ENCODE measurements at places on chromosomes 3 and 15.

- no peak for DNase-seq
Observed at GRCh38 chr3:122572940-122573412, 4.5 kb upstream of the PARP15 start.

DNA sequence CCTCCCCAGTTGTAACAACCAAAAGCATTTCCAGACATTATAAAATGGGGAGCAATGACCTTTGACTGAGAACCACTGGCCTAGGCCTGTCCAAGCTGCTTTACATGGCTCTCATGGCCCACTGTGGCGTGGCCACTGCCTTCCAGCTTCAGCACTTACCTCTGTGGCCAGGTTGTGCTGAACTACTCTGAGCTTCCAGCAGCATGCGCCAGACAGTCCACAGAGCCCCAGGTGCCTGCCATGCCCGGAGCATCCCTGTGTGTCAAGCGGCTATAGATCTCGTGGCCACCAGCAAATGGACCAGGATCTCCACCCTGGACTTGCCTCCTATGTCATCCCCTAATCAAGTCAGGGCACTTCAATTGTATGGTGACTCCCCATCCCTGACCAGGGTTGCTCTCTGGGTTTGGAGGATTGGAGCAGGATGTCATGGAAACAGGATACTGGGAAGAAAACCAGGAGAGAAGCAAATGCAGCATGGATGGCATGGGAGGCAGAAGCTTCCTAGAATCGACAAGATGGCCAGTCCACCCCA lies 199.7 kb downstream of the UACA start:
- no peak for DNase-seq

DNA sequence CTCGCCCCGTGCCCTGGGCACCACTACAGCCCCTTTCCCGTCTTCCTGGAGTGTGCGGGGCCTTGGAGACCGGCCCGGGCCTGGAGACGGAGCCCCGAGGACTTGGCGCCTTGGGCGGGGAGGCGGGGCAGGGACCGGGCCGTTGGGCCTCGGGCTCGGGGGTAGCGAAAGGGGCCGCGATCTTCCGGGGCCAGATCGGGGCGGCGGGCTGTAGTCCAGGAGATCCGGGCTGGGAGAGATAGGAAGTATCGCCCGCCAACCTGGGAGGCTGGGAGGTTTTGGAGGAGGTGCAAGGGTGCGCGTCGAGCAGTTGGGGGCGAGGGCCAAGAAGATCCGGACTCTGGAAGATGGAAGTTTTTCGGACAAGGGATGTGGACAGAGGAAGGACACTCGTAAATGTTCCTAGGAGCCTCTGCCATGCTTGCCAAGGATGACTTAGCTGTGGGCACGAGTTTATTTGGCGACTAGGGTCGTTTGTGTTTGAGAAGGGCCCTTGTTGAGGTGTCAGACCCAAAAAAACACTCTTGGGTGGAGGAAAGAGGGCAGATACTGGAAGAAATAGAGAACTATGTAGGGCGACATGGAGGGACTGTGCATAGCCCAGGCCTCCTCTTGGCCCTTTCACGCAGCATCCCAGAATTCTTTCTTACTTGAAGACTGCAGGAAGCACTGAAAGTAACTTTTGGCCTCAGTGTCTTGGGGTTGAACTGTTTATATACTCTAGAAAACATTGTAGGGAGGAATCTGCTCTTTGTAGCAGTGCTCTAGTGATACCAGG lies 712 bp downstream of the RTF1 start:
- DNase-seq, result no peak

GRCh38 chr3:146403792-146404191 lies 65.6 kb downstream of the PLSCR2 start:
- no peak for DNase-seq

GRCh38 chr3:183537295-183537730 lies 18.2 kb downstream of the KLHL6 start:
- DNase-seq, result no peak

GRCh38 chr15:81400640-81401236 lies 26.7 kb upstream of the TMC3 start:
- no peak for DNase-seq

GRCh38 chr3:17945799-17946399 lies 203.5 kb upstream of the TBC1D5 start:
- DNase-seq, result no peak

- DNase-seq, result no peak
Observed at GRCh38 chr3:195119461-195120266, 151.3 kb downstream of the XXYLT1 start.

DNA sequence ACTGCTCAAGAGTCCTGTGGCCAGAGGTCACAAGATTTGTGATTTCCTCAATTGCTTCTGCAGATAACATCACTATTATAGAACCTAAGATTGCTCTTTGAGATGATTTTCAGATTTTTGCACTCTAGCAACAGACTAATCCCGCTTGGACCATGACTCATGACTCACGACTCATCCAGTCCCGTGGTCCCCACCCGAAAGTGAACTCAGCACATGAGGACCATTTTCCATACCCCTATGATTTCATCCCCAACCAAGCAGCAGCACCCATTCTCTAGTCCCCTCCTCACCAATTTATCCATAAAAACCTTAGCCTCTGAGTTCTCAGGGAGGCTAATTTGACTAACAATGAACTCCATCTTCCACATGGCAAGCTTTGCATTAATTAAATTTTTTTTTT lies 106.3 kb upstream of the ALCAM start:
- no peak for DNase-seq

- DNase-seq, result no peak
Observed at GRCh38 chr3:30221619-30222018, 384.8 kb upstream of the TGFBR2 start.

DNA sequence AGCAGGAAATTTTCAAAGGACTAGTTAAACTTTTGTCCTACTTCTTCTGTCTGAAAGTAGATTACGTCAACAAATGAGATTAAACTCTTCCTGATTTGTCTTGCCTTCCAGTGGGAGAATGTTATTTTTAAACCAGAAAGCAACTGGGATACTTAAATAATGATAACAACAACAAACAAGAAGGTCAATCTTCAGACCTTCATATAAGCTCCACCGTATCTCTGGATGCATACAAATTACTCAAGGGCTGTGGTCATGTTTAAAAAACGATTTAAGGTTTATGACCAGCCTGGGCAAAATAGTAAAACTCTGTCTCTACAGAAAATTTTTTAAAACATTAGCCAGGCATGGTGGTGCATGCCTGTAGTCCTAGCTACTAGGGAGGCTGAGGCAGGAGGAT lies 145.3 kb upstream of the NPHP3 start:
- no peak for DNase-seq

DNA sequence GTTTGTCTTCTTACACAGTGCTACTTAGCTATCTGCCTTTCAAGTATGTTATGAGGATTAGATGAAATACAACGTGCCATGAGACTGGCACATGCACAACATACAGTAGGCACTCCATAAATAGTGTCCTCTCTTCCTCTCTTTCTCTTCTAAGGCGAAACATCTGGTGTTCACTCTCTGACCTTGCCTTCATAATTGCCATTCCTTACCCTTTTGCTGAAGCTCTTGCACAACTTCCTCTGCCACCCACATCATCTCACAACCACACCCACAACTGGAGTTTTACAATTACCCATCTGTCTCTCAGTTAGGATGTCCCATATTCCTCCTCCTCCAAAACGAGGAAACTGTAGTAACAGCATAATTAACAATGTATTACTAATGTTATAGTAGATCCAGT lies 26.4 kb upstream of the ACP3 start:
- DNase-seq, result no peak

GRCh38 chr3:12758025-12758781 lies 856 bp downstream of the TMEM40 start:
- no peak for DNase-seq

Data from cortex of kidney (tissue), 1 donor.